Liver (tissue), 10 donors: ENCODE measurements at places on chromosomes 6 and 20.

DNA sequence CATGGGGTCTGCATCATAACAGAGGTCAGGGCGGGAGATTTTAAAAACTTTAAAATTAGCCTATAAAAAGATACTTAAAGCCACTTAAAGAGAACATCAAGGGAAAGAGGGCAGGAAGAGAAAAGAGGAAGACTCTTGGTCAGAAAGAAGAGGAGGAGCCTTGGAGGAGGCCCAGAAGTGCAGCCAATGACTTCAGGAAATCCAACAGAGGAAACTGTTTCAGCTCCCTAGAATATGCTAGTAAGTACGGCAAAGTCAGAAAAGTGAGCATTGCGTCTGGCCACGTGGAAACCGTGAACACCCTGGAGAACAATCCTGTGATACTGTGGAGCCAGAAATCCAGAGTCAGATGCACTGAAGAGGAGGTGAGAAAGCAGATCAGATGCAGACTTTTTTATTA lies 22.5 kb upstream of the NHSL1 start:
- no peak for DNase-seq

DNA sequence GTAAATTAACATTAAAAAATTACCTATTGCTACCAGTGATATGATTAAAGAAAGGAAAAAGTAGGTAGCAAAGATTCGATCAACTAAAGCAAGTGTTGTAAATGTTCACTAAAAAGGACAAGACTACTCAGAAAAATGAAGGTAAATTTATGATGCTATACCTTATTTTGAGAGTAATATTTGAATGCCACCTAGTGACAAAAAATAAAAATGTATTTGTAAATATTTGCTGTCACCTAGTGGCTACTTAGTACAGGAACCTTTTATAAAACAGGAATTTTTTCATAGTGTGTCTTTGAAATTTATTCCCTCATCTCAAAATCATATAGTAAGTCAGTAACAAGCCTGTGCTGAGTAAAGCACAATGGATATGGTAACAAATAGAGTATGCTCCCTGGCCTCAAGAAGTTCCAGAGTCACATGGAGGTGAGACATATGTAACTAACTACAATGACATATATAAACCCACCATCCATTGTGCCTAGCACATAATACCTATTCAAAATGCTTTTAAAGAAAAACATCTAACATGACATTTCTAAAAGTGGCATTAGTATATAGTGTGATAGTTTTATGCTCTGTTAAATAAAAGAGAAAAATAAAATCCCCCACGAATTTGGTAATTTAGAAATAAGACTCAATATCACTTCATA lies 193.1 kb upstream of the SIM1 start:
- no peak for DNase-seq

DNA sequence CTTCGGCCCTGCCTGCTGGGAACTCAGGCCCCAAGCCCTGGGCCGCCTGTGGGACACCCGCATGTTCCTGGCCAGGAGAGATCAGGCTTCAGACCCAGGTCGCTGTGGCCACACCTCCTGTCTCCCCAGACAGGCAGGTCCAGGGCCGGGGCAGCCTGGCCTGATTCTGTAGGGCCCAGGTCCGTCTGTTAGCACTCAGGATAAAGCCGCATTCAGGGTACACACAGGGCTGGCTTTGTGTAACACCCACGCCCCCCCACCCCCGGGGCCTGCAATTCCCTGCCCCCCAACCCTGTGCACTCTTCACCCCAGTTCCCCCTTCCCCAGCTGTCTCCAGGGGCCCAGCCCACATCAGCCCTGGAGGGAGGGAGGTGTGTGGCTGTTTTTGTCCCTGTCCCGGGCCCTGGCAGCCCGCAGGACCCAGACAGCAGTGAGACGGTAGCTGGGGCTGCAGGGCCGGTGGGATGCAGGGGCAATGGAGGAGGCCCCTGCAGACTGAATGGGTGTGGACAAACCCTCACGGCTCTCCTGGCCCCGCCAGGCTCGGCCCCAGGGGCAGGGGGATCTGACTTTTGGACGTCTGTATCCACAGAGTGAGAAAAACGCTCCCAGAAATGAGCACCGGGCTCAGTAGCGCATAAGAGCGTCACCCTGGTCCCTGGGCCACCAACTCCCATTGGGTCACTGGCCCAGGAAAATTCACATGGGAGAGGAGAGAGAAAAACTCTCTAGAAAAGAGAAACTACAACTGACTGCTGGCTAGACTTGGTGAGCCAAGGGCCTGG lies 42.4 kb upstream of the ZBP1 start:
- DNase-seq: no peak

- no peak for DNase-seq
These were observed 107.4 kb upstream of the TNFAIP3 start for GRCh38 chr6:137759624-137760023.

- no peak for DNase-seq
These were observed 97.2 kb downstream of the ASXL1 start for GRCh38 chr20:32455171-32455900.

DNA sequence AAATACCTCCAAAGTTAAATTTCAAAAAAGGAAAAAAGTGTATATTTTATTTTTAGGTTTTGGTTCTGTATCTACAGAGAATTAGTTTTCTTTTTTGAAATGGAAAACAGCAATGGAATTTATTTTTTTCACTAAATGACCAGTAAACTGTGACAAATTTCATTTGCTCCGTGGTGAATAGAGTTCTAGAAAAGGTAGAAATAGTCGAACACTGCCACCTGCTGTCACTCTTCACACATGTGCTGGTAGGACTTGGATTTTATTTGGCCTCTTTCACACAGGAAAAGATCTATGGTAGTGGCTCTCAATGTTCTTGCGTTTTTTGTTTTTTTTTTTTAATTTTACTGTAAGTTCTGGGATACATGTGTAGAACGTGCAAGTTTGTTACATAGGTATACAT lies 312.5 kb downstream of the EYA4 start:
- DNase-seq: no peak

DNA sequence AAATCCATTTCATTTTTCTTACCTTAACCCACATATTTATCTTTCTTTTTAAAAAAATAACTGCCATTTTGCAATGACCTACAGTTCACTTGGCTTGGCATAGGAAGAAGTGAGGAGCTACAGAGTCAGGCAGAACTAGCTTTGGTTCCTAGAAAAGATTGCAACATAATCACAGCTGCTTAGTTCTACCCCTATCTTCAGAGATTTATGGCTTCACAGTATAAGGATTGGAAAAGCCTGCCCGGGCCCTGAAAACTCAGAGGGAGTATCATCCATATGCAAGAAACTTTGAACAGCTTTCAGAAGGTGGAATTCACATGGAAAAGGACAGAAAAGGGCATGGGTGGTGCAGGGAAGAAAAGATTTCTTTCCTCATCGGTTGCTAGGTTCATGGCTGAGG lies 774.3 kb upstream of the CHD6 start:
- DNase-seq: no peak

DNA sequence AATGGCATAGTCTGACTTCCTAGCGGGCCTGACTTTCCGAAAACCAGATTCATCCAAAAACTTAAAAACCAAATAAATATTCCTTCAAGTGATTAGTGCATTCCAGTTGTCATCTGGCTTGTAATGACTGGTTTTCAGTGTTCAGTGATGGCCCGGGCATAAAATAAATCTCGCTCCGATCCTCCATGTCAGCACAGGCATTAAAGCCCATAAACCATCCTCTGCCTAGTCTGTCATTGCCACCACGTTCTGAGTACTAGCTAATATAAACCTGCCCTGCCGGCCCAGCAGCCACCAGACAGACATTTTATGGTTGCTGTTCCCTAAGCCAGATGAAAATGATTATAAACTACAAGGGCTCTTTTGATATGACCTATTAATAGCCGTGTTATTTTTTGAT lies 232.3 kb upstream of the GMDS start:
- no peak for DNase-seq

DNA sequence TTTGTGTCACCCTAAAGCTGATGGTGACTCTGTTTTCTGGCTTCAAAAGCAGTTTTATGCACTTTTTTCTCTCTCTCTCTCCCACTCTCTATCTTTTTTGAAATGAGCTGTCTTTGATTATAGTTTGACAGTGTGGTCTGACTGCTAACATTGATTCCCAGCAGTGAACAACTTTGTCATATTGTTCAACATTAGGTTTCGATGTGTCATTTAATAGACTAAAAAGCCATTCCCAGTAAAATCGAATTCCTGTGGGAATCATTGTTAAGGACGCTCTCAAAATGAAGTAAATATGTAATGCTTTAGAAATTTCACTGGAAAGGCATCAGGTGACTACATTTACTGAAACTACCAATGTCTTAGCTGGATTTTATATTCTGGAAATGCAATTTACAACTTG lies 69.9 kb upstream of the FLRT3 start:
- DNase-seq: no peak

DNA sequence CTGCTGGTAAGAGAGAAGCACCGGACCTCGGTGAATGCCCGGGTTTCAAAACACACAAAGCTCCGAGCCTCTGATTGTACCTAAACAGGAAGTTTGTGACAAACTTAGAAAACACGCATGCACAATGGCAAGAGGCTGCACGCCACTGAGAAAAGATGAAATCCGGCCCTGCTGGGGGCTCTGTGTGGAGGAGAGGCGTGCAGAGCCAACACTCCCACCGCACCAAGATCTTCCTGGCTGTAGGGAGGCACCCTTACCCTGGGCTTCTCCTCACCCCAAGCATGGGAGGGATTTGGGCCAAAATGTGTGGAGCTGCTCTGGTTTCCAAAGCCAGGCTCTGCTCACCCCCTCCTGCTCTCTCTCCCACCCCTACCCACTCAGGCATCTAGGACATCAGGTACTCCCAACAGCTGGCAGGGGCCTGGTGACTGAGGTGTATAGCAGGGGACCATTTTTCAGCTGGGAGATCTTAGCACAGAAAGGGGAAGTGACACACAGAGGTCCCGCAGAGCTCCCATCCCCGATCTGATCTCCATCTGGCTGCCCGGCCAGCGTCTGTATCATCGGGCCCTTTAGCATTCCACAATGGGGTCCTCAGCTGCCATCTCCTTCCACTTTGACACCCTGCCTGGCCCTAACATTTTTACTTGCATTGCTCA lies 84.2 kb downstream of the TRERF1 start:
- DNase-seq: no peak

DNA sequence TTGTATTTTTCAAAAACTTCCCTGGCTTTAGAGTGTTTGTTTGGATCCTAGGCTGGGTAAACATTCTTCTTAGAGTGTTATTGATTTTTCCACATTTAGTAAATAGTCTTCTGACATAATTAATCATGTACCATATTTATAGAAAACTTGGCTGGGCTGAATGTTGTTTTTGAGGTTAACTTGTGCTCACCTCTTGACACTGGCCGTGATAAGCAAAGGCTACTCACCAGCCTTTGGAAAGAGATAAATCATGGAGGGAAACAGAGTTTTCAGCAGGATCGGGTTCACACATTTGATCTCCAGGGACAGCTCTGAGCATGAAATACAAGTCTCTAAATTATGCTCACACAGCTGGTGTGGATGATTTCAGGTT lies 6.2 kb upstream of the CD93 start:
- no peak for DNase-seq

GRCh38 chr6:20192625-20193024 lies 19.6 kb downstream of the MBOAT1 start:
- DNase-seq: no peak

- no peak for DNase-seq
These were observed 67.8 kb downstream of the ENPP1 start for GRCh38 chr6:131875647-131876046.

GRCh38 chr6:153976921-153977693 lies 61.9 kb upstream of the OPRM1 start:
- DNase-seq: no peak
